T-cell (primary cell): ENCODE measurements at places on chromosomes 2 and 18. TPM values are rescaled to one million over a fixed set of nuclear protein-coding genes. Genes with fewer than 3 reads are reported as not detected.
A peak's percentile ranks its signal among the peaks of the same experiment; 100 is the strongest.

CPO gene
- total RNA-seq, result not detected

STEAP3 gene
- 0.23 TPM for total RNA-seq

ARHGEF33 gene
- 0.15 TPM for total RNA-seq

GRCh38 chr2:8681786-8682692 lies at the start of gene ID2:
Gene ID2 (plus strand): TSS chr2:8682056. CDS start chr2:8682166, 110 bp downstream.
- peak; percentile 99 for DNase-seq

DNA sequence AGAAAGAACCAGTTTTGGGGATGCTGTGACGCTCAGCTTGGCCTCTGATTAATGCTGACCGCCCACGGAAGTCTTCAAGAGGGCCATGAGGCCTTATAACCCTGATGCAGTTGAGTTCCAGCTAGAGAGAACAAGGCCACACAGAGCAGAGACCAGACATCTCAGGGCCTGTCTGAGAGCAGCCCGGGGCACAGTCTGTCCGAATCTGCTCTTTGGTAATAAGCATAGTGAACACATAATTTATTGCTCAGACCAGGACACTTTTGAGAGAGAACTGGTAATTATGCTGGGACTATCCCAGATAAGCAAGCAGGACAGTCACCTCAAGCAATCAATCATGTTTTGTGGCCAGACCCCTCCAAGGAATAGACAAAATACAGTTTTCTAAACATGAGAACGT lies 68.5 kb downstream of the STPG4 start:
- no peak for DNase-seq

GRCh38 chr2:128911276-128911675 lies 592.6 kb upstream of the HS6ST1 start:
- no peak for DNase-seq
